ENCODE measurements at places on chromosomes 12 and 14.

DNA sequence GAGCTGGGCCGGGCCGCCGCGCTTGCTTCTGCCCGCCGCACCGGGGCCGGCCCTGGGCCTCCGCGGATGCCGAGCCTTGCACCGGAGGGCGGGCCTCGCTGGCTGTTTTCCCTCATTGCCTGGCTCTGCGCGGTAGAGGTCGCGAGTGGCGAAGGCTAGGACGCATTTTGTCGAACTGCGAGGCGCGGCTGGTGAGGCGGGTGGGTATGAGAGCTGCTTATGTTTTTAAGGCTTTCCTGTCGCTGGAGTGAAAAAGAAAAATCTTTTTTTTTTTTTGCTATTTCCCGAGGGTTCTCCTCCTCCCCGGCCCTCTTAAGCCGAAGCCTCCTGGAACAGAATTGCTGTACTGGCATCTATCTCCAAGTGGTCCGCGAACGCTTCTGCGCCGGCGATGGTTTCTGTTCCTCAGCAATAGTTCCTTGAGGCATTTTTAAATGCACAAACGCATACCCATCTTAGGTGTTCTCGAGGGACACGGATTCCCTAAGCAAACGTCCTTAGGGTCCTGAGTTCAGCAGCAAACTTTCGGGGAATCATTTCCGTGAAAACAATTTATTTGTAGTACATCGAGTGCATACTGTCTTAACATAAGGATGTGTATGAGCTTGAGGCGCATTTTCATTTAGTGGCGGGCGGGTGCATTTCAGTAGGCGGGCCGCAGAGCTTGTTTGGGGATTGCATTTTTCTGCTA lies 631 bp downstream of the RESF1 start:
- peaks cover 62% of the 10 kb centered on the region for H3K4me1 ChIP-seq
- H3K27me3 ChIP-seq = no peaks in the 10 kb centered on the region
- H3K4me3 ChIP-seq = peak overlapping the region; percentile 87
- H3K36me3 ChIP-seq = peaks cover 58% of the 10 kb centered on the region
- no peak for DNase-seq
- peak overlapping the region; percentile 98 for H3K27ac ChIP-seq

- no peak overlapping the region for H3K4me3 ChIP-seq
- peaks cover 3% of the 10 kb centered on the region for H3K4me1 ChIP-seq
- H3K27ac ChIP-seq = no peak overlapping the region
- DNase-seq = no peak
- H3K27me3 ChIP-seq = no peaks in the 10 kb centered on the region
Observed at GRCh38 chr12:44582521-44582920, 293.6 kb downstream of the NELL2 start.

- no peak overlapping the region for H3K4me3 ChIP-seq
- DNase-seq = no peak
- no peak overlapping the region for H3K27ac ChIP-seq
- H3K4me1 ChIP-seq = no peaks in the 10 kb centered on the region
- no peaks in the 10 kb centered on the region for H3K36me3 ChIP-seq
Observed at GRCh38 chr14:101086926-101087325, 183.4 kb upstream of the RTL1 start.

GRCh38 chr12:41992022-41992421 lies 152.7 kb downstream of the GXYLT1 start:
- no peaks in the 10 kb centered on the region for H3K27me3 ChIP-seq
- no peak overlapping the region for H3K27ac ChIP-seq
- DNase-seq = no peak
- no peaks in the 10 kb centered on the region for H3K36me3 ChIP-seq

DNA sequence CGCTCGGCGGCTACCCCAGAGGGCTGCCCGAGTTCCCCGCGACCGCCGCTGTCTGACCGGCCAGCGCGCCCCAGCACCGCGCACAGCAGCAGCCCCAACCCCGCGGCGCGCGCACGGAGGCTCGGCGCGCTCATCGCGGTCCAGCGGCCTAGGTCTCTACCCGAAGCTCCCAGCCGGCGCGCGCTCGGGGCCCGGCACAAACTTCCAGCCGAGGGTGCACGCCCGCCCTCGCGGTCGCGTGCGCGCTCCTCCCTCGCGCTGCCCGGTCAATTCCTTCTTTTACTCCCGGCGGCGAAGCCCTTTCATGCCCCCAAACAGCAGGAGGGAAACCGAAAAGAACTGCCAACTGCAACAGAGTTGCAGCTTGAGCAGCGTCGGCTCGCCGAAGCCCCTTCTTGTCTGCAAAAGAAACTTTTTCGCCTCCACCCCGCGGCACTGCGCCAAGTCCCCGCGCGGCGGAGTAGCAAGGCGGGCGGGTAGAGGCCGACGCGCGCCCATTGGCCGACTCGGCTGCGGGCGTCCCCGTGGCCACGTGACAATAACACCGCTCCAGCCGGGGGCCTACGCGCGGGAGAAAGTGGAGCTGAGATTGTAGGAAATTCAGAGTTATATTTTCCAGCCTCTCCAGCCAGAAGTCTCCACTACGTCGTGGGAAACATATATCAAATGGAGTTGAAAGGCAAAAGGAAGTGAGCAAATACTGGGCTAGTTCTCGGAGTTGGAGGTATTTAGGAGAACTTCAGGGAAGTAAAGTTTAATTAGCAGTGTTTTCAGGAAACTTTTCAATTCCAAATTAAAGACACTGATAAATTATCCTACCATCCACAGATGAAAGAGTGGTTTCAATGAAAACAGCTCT lies at the start of gene LRIG3:
LRIG3 (minus strand) TSS at position 403 of the 859 bp plus-strand sequence; CDS start at position 134, 269 bp downstream.
- peak within 1 kb of the TSS; percentile 55 for H3K4me3 ChIP-seq
- H3K27me3 ChIP-seq = peaks cover 41% of the 10 kb centered on the region
- H3K36me3 ChIP-seq = no peaks in the 10 kb centered on the region
- no peak within 1 kb of the TSS for H3K27ac ChIP-seq

DNA sequence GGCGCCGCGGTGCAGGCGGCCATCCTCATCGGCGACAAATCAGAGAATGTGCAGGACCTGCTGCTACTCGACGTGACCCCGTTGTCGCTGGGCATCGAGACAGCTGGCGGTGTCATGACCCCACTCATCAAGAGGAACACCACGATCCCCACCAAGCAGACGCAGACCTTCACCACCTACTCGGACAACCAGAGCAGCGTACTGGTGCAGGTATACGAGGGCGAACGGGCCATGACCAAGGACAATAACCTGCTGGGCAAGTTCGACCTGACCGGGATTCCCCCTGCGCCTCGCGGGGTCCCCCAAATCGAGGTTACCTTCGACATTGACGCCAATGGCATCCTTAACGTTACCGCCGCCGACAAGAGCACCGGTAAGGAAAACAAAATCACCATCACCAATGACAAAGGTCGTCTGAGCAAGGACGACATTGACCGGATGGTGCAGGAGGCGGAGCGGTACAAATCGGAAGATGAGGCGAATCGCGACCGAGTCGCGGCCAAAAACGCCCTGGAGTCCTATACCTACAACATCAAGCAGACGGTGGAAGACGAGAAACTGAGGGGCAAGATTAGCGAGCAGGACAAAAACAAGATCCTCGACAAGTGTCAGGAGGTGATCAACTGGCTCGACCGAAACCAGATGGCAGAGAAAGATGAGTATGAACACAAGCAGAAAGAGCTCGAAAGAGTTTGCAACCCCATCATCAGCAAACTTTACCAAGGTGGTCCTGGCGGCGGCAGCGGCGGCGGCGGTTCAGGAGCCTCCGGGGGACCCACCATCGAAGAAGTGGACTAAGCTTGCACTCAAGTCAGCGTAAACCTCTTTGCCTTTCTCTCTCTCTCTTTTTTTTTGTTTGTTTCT lies 1.7 kb downstream of the HSPA2 start:
- H3K4me3 ChIP-seq = peak overlapping the region; percentile 86
- H3K36me3 ChIP-seq = peaks cover 9% of the 10 kb centered on the region
- peaks cover 47% of the 10 kb centered on the region for H3K27me3 ChIP-seq
- peaks cover 20% of the 10 kb centered on the region for H3K4me1 ChIP-seq
- no peak for DNase-seq

GRCh38 chr12:127542931-127543330 lies 724.0 kb upstream of the TMEM132C start:
- no peak overlapping the region for H3K4me3 ChIP-seq
- no peaks in the 10 kb centered on the region for H3K36me3 ChIP-seq
- DNase-seq = no peak
- H3K27ac ChIP-seq = no peak overlapping the region
- H3K4me1 ChIP-seq = no peaks in the 10 kb centered on the region
- H3K27me3 ChIP-seq = peaks cover 1% of the 10 kb centered on the region

GRCh38 chr14:56137453-56137807 lies 19.2 kb downstream of the PELI2 start:
- H3K36me3 ChIP-seq = no peaks in the 10 kb centered on the region
- DNase-seq = no peak
- H3K4me1 ChIP-seq = peaks cover 3% of the 10 kb centered on the region
- H3K4me3 ChIP-seq = no peak overlapping the region
- H3K27ac ChIP-seq = no peak overlapping the region

GRCh38 chr12:18868717-18869116 lies 130.8 kb downstream of the CAPZA3 start:
- H3K4me3 ChIP-seq = no peak overlapping the region
- H3K36me3 ChIP-seq = no peaks in the 10 kb centered on the region
- no peaks in the 10 kb centered on the region for H3K27me3 ChIP-seq
- no peak for DNase-seq
- H3K4me1 ChIP-seq = peaks cover 5% of the 10 kb centered on the region

DNA sequence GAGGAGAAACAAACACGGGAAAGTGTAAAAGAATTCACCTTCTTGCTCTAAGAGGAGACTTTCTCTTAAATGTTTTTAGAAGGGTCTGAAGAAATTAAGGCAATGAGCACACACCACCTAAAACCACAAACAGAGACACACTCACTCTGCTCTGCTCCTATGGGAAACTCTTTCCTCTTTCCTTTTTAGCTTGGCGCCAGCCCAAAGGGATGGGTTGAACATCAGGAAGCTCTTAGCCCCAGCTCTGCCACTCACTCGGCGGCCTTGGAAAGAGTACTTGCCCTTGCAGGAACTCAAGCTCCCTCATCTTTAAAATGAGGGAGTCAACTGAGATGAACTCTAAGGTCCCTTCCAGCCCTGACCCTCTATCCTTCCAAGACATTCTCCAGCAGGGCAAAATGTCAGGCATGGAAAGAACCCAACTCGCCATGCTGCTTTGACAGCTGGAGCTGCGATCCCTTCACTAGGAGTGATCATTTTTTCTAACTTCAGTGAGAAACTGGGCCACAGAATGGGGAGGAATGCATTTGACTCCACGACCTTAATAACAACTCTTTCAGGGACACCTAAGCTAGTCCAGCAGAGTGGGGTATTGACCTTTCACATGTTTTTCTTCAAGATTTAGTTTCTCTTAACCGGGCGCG lies 980 bp upstream of the RNASE8 start:
- H3K4me3 ChIP-seq = no peak overlapping the region
- H3K27me3 ChIP-seq = peaks cover 12% of the 10 kb centered on the region
- no peaks in the 10 kb centered on the region for H3K36me3 ChIP-seq
- H3K27ac ChIP-seq = no peak overlapping the region

GRCh38 chr12:65511912-65512311 lies 233.4 kb downstream of the MSRB3 start:
- no peaks in the 10 kb centered on the region for H3K27me3 ChIP-seq
- no peak overlapping the region for H3K4me3 ChIP-seq
- H3K36me3 ChIP-seq = no peaks in the 10 kb centered on the region
- H3K4me1 ChIP-seq = no peaks in the 10 kb centered on the region
- H3K27ac ChIP-seq = no peak overlapping the region
- no peak for DNase-seq

DNA sequence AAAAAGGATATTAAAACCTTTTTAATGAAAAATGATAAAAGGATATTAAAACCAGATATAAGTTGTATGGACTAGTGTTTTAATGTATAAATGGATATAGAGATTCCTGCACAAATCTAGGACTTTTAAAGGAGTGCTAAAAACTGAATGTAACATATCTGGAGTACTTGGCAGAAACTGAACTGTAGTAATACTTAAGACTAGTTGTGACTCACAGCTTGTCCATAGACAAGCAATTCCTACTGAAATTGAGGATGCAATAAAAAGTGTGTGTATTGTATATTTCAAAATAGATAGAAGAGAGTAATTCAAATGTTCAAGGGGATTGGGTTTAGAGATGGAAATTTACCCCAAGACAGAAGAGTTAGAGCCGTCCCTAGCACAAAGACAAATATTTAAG lies 59.6 kb downstream of the FBXO33 start:
- peaks cover 12% of the 10 kb centered on the region for H3K4me1 ChIP-seq
- H3K27ac ChIP-seq = no peak overlapping the region
- no peaks in the 10 kb centered on the region for H3K27me3 ChIP-seq
- peaks cover 4% of the 10 kb centered on the region for H3K36me3 ChIP-seq
- DNase-seq = no peak

DNA sequence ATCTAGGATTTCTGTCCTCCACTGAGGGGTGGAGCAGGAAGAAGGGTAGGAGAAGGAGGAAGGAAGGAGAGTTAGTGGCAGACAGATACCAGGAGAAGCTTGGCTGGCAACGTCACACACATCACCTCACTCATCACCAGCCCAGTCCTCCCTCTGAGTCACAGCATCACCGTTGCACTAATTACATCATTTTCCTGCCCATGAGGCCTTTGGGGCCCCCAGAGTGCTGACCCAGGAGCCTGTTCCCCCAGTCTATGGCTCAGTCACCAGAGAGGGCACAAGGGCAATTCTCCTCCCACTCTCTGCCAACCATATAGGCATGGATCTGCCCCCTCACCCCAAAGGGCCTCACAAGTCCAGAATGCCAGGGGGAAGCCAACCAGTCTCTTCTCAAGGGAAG lies 4.6 kb downstream of the RND1 start:
- no peak for DNase-seq
- H3K27me3 ChIP-seq = peaks cover 20% of the 10 kb centered on the region
- no peak overlapping the region for H3K27ac ChIP-seq
- peaks cover 25% of the 10 kb centered on the region for H3K4me1 ChIP-seq

GRCh38 chr14:59026081-59026480 lies 162.4 kb upstream of the DAAM1 start:
- no peak overlapping the region for H3K27ac ChIP-seq
- peaks cover 2% of the 10 kb centered on the region for H3K4me1 ChIP-seq
- H3K36me3 ChIP-seq = no peaks in the 10 kb centered on the region
- no peak overlapping the region for H3K4me3 ChIP-seq

GRCh38 chr14:96567289-96567899 lies 65.2 kb downstream of the PAPOLA start:
- H3K27ac ChIP-seq = no peak overlapping the region
- peaks cover 30% of the 10 kb centered on the region for H3K36me3 ChIP-seq
- H3K4me1 ChIP-seq = peaks cover 5% of the 10 kb centered on the region
- no peak overlapping the region for H3K4me3 ChIP-seq
- peak; percentile 70 for DNase-seq

- H3K4me1 ChIP-seq = no peaks in the 10 kb centered on the region
- no peak overlapping the region for H3K27ac ChIP-seq
- no peak for DNase-seq
- H3K27me3 ChIP-seq = peaks cover 13% of the 10 kb centered on the region
Observed at GRCh38 chr12:3607039-3607720, 116.2 kb downstream of the PRMT8 start.

GRCh38 chr12:1805441-1806081 lies 14.8 kb upstream of the LRTM2 start:
- no peak overlapping the region for H3K27ac ChIP-seq
- H3K4me3 ChIP-seq = no peak overlapping the region
